ENCODE measurements at places on chromosomes 16 and 17.

- DNase-seq = no peak
Measured at GRCh38 chr17:27989046-27989445, 53.4 kb upstream of the NLK start.

DNA sequence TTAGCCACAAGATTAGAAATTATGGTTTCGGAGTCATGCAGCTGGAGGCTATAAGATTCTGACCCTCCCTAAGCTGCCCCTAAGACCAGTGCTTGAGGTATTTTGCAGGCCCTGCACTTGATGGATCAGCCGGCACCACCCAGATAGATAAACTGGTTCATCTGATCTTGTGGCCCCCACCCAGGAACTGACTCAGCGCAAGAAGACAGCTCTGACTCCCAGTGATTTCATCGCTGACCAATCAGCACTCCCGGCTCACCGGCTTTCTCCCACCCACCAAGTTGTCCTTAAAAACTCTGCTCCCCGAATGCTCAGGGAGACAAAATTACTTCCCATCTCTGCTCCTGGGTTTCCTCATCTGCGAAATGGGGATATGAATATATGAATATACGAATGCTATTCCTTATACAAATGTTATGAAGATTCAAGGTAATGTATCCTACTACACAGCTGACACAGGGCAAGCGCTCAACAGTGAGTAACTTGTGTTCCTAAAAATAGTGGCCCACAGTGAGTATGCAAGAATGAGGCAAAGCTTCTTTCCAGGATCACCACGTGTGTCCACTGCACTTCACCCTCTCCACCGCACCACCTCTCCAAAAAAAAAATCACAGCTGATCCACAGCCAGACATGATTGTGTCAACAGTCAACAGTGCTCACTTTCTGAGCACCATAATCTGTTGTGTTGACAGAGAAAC is 33.3 kb upstream of the C16orf82 start:
- DNase-seq = no peak

- DNase-seq = peak; percentile 30
Measured at GRCh38 chr17:70181866-70182265, 12.5 kb downstream of the KCNJ2 start.

DNA sequence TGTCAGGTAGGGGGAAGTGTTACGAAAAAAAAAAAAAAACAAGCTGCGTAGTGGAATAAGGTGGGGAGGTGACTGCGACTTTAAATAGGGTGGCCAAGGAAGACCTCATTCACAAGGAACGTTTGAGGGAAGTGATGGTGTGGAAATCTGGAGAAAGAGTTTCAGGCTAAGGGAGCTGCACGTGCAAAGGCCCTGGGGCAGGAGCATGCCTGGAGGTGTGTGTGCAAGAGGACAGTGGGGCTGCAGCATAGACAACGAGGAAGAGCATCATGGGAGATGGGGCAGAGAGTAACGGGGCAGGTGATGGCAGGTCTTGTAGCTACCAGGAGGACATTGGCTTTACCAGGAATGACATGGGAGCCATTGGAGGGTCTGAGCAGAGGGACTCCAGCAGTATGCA is 12.0 kb downstream of the GSG1L start:
- no peak for DNase-seq

- DNase-seq = no peak
Measured at GRCh38 chr17:43813386-43813785, 19.6 kb downstream of the MPP3 start.

DNA sequence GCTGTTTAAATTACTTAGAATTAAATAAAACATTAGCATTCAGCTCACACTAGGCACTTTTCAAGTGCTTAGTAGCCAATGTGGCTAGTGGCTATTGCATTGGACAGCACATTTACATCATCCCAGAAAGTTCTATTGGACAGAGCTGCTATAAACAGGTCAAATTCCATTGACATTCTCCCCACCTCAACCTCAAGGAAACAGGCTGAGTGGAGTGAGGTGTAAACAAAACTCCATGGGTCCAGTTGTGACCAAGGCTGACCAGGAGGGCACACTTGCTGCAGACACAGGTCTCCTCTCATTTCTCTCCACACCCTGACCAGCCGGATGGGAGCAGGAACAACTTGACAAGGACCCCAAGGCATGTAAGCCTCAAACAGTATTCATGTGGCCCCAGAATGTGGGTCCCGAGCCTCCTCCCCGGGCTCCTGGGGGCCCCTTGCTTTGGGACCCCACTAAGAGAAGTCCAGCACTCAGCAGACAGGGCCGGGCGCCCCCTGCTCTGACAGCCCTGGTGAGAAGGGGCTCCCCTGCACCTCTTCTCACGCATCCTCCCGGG is 488 bp downstream of the C17orf113 start:
- no peak for DNase-seq

DNA sequence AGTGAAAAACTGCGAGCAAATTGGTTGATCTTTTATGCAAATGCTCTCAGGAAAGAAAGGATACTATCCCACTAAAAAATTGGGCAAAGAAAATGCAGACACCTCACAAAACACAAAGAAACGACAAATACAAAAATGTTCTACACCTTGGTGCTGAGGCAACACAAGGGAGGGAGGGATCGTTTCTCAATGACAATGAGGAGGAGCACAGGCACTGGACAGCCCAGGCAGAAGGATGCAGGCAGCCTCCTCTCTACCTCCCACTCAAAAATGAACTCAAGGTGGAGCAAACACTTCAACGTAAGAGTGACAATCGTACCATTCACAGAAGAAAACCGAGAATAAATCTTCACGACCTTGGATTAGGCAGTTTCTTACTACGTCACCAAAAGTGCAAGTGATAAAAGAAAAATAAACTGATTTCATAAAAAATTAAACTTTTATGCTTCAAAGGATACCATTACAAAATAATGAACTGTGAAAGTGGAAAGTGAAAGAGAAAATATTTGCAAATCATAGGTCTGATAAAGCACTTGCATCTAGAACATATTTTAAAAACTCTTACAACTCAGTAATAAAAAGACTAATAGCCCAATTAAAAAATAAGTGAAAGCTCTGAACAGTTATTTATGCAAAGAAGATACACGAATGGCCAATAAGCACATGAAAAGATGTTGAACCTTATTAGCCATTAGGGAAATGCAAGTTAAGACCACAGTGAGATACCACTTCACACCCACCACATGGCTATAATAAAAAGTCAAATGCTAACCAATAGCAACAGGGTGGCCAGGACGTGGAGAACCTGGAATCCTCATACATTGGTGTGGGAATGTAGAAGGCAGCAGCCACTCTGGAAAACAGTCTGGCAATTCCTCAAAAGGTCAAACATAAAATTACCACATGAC is 80.8 kb upstream of the TRAP1 start:
- DNase-seq = no peak

- no peak for DNase-seq
Measured at GRCh38 chr16:86961171-86961601, 356.0 kb downstream of the C16orf95 start.

GRCh38 chr17:65323049-65323448 is 185.9 kb downstream of the RGS9 start:
- no peak for DNase-seq

GRCh38 chr17:82023447-82024241 is 539 bp downstream of the LRRC45 start:
- no peak for DNase-seq

- no peak for DNase-seq
Measured at GRCh38 chr16:11650641-11651591, 17.3 kb upstream of the SNN start.
